ENCODE measurements at places on chromosomes 5 and 9.
A peak's percentile ranks its signal among the peaks of the same experiment; 100 is the strongest.

DNA sequence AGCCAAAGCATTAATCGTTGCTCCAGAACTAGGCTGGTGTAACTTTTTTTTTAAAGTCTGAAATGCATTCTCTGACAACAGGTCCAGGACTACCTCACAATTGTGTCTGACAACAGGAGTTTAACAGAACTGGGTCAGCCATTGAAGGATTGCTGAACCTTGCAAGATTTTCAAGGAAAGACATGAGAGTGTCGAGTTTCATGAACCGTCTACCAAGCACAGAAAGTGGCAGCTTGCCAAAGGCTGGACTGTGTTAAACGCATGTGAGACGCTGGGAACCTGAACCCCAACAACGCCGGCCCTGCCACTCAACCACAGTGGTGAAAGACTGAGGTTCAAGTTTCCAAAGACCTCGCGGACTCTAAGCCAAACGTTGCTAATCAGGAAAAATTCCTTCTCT, 79.1 kb downstream of the LHFPL2 start:
- peak; percentile 59 for DNase-seq

DNA sequence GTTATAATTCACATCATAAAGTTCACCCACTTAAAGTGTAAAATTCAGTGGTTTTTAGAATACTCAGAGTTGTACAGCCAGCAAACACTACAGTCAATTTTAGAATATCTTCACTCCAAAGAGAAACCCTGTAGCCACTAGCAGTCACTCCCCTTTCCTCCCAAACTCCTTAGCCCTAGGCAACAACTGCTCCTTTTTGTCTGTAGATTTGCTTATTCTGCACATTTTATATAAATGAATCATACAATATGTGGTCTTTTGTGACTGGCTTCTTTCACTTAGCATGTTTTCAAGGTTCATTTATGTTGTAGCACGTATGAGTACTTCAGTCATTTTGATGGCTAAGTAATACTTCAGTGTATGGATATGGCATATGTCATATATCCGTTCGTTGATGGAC, 38.7 kb downstream of the TGFBR1 start:
- DNase-seq, result no peak

- no peak for DNase-seq
These were observed 24.8 kb downstream of the TGFBI start for GRCh38 chr5:136053336-136054141.

DNA sequence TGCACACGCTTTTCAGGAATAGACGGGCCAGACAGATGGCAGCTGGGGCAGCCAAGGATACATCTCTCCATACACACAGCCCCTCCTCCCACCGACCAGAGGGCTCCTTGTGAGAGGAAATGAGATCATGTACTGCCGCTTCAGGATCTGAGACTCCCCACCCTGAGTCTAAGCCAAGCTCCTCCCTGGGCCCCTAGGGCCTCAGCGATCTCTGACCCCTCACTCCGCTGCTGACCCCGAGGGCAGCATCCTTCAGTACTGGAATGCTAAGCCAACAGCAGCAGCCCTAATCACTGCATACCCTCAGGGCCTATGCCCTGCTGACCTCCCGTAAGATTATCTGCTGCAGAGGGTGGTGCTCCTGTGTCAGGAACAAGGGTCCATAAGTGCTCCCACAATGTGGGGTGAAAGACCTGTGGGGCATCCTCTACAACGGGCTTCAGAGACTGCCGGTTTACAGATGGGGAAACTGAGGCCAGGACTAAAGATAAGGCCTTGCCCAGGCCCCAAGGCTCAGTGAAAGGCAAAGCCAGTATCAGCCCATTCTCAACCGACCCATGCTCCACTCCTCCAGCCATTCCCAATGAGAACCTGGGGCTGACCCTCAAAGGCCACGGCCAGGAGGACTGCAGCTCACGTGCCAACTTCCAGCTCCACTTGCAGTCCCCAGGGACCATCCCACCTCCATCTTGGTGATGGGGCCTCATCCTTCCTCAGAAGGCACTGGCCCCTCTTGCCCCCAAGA, 37.5 kb downstream of the BICD2 start:
- no peak for DNase-seq

DNA sequence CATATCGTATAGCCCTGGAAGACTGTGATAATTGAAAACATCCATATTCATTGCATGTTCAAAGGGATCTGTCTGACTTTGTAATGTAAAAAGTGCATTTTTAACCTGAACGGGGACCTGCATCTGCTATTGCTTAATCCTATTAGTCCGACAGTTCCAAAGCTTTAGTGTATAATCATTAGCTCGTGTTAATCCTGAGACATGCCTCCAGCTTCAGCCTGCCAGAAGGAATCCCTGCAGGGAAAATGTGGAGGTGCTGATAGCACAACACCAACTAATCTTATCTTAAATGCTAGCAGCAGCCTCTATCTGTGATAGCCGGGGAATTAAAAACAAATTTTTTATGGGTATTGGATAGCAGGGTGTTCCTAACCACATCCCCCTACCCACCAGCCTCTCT, 495.2 kb downstream of the TLE4 start:
- DNase-seq, result no peak

- DNase-seq, result no peak
These were observed 108.3 kb upstream of the MSX2 start for GRCh38 chr5:174616036-174616435.

DNA sequence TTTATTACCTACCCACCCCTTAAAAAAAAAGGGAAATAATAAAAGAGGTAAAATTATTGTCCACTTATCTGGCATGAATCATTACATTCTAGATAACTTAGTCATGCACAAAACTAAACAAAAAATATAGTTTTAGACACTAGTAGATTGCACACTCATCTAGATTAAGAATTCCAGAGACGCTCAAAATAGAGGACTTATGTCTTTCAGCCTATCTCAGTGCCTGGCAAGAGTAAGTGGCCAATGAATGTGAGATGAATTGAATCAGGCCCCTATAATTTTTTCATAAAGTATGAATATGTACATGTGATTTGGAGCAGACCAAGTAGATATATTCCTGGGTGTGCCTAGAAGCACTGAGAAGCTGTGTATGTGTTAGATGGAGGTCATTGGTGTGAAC, 2.0 kb upstream of the RXFP3 start:
- DNase-seq, result no peak

- DNase-seq, result no peak
These were observed 112.1 kb upstream of the LMX1B start for GRCh38 chr9:126501383-126502331.

DNA sequence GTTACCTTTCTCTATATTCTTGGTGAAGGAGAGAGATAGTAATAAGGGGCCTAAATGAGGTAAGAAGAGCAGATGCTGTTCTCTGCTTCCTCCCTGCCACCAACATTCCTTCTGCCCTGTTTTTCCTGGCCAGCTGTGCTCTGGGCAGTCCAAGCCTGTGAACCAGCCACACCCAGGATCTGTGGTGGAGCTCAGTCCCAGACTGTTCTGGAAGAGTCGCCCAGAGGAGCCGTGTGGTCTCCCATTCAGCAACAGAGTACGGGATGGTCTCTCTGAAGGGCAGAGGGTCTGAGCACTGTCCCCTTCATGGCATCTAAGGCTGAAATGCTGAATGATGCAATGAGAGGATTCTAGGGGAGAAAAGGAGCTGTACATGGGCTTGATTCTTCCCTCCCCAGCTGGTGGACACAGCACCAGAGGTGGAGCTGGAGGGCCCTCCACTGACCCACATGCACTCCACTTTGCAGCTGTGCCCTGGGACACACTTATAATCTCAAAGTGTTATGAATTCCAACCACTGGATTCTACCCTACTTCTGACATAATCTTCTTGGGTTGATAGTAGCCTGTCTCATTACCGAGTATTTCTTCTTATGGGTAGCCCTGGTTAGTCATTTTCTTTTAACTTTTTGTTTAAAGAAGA, 70.8 kb upstream of the RPS23 start:
- no peak for DNase-seq

DNA sequence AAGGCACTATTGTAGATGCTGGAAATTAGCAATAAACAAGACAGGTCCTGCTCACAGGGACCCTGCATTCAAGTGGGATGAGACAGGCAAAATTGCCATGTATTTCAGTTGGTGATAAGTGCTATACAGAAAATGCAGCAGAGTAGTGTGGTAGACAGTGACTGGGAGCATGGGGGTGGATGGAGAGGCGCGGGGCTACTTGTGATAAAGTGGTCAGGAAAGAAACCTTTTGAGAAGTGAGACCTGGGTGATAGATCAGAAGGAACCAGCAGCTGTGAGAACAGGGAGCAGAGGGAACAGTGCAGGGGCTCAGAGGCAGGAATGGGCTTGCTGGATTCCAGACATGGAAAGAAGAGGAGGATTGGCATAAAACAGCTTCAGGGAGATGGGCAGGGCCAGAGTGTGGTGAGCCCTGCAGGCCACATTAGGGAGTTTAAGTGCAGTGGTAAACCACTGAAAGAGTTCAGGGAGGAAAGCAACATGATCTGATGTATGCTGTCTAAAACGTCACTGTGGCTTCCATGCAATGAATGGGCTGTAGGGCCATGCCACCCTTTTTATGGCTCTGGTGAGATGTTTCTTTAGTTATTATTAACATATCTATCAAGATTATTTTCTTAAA, 7.3 kb downstream of the CRHBP start:
- DNase-seq, result no peak

- peak; percentile 93 for DNase-seq
These were observed at the start of gene OXCT1 for GRCh38 chr5:41869724-41870626. Gene OXCT1, minus strand, starts transcription at chr5:41870425. Its CDS starts 67 bp downstream, at chr5:41870358.

GRCh38 chr5:178590141-178590923, at the start of gene COL23A1:
Gene COL23A1, minus strand, starts transcription at chr5:178590393.
- no peak for DNase-seq

GRCh38 chr5:10195301-10195700, 54.4 kb downstream of the ATPSCKMT start:
- DNase-seq, result no peak

- no peak for DNase-seq
These were observed 161.0 kb upstream of the SLC28A3 start for GRCh38 chr9:84501587-84501986.

DNA sequence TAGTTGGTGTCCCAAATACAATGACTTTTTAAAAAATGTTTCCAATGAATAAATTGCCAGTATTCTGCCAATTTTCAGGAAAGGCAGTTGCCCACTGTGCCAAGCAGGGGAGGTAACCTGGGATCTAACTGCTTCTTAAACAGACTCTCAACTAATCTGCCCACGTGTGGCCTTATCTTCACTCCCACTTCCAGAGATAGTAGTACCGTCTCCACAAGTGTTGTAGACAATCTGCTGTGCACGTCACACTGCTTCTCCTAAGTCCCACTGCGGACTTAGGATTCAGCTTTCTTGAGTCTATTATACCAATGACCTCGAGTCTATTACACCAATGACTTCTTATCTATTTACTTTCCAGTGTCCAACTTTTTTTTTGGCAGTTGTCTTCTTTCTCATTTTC, 21.2 kb downstream of the POU4F3 start:
- DNase-seq, result no peak

GRCh38 chr9:69535911-69536310, 136.3 kb downstream of the APBA1 start:
- DNase-seq, result no peak

- DNase-seq, result no peak
These were observed 14.3 kb downstream of the ZBTB34 start for GRCh38 chr9:126874546-126875314.

DNA sequence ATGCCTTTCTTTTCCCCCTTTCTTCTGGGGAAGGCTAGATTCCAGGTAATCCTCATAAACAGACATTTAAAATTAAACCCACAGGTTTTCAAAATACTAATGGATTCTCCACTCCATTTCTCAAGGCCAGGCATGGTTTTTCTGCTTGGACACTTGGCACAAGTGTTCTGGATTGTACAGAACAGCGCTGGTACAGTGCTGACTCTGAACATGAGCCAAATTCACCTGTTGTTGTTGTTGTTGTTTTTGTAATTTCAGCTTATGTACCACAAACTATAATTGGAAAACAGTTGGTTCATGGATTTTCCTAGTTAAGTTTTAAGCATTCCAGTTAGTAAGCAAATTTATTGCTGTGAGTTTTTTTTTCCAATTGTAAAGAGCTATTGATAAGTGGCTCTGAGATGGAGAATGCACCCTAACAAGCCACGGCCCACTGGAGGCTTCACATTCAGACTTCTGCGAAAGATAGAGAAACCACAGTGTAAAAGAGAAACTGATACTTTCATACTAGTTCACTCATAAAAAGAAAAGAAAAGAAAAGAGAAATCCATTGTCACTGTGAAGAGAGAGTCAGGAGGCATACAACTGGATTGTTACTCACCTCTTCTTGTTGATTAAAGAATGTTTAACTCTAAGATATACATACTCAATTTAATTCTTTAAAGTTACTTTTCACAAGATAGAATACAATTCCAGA, 16.2 kb upstream of the ITGA1 start:
- DNase-seq, result no peak

GRCh38 chr5:77867194-77867691, 91.1 kb upstream of the TBCA start:
- DNase-seq, result no peak

DNA sequence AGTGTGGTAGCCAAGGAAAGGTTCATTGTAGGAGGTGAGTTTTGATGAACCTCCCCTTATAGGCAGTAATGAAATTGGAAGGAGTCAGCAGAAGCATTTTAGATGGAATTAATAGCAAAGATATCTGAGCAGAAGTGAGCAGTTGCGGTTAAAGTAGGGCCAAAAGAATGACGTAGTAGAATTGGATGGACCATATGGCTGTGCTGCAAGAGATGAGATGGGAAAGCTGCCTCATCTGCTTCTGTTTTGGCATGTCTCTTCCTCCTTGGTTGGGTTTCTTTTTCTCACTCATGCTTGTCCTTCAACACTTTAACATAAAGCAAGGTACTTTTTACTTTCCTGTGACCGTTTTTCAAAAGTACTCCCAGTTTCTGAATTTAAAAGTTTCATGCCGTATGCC, 55.8 kb downstream of the AQP7 start:
- DNase-seq, result no peak

- no peak for DNase-seq
These were observed 426.4 kb downstream of the DTWD2 start for GRCh38 chr5:118561971-118562370.

Data from NCI-H187 (cell line).